ENCODE measurements at places on chromosomes 12 and 14.

DNA sequence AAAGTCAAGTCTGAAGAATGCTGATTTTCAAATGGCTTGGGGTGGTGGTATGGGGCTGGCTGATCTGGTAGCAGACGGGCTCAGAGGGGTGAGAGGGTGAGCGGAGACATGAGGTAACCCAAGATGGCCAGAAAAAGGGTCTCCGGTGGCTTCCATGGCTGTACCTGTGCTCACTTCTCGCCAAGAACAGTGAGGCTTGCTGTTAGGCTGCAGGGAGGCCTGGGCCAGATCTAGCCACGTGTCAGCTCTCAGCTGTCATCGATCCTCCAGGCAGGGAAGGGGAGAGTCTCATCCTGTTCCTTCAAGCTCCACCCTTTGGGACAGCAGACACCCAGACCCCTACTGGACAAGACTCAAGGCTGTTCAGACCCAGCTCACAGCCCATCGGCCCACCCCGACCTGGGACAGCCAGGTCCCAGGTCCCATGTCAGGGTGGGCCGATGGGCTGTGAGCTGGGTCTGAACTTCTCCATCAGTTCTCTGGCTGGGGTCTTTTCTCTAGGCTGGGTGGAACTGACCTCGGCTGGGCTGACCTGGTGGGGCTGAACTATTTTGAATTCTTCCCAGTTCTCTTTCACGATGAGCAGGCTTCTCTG is 9.0 kb downstream of the LRTM2 start:
- no peak for DNase-seq

DNA sequence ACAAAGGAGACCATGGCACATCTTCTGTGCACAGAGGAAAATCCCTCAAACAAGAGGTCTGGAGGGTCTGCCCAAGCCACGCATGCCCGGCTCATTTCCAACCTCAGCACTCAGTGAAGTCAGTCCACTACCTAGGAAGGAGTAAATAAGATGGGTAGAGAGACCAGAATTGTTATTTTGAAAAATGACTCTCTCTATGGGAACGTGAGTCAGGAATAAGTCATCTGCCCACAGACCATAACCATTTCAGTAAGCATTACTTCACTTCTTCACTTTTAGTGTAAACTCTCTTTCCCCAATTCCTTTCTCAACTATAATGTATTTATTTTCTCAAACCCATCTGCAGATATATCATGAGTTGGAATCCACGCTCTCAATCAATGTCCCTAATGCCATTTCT is 1039.9 kb upstream of the USP15 start:
- no peak for DNase-seq

- peak; percentile 71 for DNase-seq
These were observed 61.5 kb upstream of the PTGR2 start for GRCh38 chr14:73789989-73790581.

GRCh38 chr12:106068296-106068695 is 70.5 kb downstream of the NUAK1 start:
- DNase-seq: no peak

DNA sequence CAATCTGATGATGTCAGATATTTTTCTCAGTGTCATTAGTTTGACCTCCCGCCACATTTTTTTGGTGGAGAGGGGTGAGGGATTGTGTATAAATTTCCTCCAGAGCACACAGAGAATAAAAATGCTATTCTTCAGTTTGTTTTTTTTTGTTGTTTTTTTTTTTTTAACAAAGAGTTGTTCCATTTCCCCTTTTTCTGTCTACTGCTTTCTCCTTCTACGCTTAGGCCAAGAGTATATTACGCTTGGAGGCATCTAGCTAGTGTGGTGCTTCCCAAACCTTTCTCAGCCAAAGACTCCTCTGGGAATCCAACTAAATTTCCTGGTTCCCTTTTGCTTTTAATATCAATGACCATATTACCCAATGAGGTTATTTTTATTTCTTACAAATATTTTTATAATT is 465.6 kb downstream of the ZFP36L1 start:
- DNase-seq: no peak

Measured in prostate gland (tissue), 2 donors.